ENCODE measurements at places on chromosomes 5 and 9.

GRCh38 chr5:14235872-14236271, 92.7 kb downstream of the TRIO start:
- no peak for DNase-seq

- no peak for DNase-seq
Measured at GRCh38 chr5:87081511-87082372, 185.9 kb upstream of the RASA1 start.

- no peak for DNase-seq
Measured at GRCh38 chr5:80141147-80141671, 106.1 kb downstream of the THBS4 start.

DNA sequence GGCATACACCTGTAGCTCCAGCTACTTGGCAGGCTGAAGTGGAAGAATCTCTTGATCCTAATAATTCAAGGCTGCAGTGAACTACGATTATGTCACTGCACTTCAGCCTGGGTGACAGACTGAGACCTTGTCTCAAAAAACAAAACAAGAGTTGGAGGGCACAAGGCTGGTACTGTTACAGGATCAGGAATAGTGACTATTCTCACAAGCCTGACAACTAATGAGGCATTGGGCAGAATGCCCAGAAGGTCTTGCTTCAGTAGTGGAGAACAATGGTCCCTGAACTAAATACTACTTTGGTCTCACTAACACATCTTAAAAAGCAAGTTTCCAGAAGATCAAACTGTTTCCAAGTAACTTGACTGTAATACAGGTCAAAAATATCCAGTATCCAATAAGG, 182.9 kb upstream of the RFX3 start:
- no peak for DNase-seq

DNA sequence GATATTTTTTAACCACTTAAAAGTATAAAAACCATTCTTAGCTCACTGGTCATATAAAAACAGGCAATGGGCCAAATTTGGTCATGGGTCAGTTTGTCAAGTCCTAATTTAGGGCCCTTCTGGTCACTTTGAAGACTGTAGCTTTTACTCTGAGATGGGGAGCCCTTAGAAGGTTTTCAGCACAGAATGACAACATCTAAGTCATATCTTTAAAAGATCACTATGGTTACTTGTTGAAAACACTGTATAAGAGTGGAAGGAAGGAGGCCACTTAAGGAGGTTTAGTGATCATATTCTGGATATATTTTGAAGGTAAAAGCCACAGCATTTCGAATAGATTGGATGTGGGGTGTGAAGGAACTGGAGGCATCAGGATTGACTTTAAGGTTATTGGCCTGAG, 76.7 kb downstream of the STRBP start:
- no peak for DNase-seq

DNA sequence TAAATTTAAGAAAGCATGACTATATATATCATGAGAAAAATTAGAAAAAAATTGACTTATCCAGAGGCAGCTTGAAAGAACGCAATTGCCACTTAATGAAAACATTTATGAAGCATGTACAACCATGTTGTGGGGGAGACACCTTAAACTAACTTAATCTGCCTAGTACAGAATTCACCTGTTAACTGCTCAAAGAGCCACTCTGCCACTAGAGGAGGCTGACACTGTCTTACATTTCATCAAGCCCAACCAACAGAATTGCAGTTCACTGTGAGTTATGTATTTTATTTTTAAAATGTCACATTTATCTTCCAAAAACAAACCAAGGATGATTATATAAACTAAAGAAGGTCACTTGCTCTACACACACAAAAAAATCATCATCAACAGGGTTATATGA, 252.9 kb downstream of the MLLT3 start:
- no peak for DNase-seq

DNA sequence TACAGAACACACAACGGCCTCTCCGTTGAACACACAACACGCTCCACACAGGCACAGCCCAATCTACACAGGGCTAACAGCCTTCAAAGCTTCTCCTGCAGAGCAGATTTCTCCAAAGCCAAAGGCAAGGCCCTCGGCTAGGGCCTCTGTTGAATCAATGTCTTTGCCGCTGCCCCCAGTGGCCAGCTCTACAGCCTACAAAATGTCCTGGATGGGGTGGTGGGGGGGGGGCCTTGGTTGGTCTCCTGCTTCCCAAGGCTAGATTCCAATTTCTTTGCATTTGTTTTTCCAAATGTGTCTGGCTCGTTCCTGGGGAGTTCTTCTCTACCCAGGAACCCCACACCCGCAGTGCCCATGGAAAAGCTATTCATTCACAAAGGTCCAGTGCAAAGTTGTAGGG, 167.2 kb downstream of the PAX5 start:
- no peak for DNase-seq

GRCh38 chr9:81466981-81467380, 222.4 kb downstream of the TLE1 start:
- DNase-seq = no peak

- no peak for DNase-seq
Measured at GRCh38 chr9:112917047-112917986, 26.6 kb upstream of the SLC46A2 start.

DNA sequence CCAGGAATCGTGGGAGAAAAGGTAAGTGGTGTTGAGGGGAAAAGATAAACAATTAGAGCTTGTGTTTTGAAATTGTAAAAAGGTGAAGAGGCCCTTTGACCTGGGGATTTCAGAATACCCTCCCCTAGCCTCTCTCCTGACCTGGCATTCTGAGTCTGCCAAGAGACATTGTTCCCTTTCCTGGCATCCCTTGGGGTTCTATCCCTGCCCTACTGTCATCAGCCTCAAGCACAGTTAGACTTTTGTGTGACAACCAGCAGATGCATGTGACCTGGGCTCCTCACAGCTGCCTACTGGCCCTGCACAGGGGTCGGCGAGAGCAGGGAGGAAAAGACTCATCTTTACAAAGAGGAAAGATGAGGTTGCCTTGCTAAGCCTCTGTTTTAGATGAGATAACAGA, 72.2 kb upstream of the ORM1 start:
- DNase-seq = no peak

DNA sequence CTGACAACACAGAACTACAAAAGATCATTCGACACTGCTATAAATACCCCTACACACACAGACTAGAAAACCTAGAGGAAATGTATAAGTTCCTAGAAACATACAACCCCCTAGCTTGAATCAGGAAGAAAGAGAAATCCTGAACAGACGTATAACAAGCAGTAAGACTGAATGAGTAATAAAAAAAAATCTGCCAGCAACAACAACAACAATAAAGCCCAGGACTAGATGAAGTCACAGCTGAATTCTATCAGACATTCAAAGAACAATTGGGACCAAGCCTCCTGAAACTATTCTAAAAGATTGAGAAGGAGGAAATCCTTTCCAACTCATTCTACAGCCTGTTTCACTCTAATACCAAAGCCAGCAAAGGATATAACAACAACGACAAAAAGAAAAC, 68.2 kb upstream of the SLIT3 start:
- no peak for DNase-seq

GRCh38 chr9:69898714-69899209, 78.1 kb downstream of the CFAP95 start:
- no peak for DNase-seq

All from NCI-H510A (cell line).